ENCODE measurements at places on chromosomes 4 and X.

- no peak for DNase-seq
These were observed 31.4 kb upstream of the ADH1C start for GRCh38 chr4:99383833-99384392.

DNA sequence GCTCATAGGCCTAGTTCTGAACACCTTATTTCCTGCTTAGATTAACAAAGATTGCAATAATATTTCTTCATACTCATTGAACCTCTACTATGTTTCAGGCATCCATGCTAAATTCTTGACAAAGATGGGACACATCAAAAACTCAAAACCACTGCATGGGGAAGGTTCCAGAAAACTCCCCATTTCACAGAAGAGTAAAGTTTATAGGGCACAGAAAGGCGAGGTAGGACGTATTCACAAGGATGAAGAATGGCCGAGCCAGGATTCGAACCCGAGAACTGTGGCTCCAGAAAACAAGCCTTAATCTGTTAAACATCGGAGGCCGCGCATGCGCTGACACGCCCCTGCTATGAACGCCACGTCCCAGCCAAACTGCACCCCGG is 688 bp downstream of the UXT start:
- DNase-seq, result no peak

DNA sequence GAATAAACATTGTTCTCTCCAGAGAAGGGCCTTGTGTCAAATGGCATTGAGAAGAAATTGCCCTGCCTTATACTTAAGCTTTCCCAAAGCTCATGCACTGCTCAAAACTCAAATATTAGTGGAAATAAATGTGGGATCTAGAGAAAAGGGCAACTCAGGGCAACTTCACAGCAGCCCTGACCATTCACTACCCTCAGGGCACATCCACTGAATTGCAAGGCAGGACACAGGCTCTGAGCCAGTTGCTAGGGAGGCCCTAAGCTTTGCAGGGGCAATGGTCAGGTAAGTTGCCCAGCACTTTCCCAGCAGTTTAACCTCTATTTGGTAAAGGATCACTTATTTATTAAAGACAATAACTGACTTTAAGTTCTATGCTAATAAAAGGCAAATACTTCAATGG is 255.3 kb upstream of the TEX13A start:
- no peak for DNase-seq

DNA sequence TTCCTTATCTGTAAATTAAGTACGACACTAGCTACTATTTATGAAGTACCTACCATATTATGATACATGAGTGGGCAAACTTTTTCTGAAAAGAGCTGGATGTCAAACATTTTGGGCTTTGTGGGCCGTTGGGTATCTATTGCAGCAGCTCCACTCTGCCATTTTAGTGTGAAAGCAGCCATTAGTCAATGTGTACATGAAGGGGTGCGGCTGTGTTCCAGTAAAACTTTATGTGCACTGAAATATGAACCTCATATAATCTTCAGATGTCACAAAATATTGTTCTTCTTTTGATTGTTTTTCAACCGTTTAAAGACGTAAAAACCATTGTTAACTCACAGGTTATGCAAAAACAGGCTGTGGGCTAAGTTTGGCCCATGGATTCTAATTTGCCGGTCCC is 14.1 kb downstream of the PRPS2 start:
- no peak for DNase-seq

DNA sequence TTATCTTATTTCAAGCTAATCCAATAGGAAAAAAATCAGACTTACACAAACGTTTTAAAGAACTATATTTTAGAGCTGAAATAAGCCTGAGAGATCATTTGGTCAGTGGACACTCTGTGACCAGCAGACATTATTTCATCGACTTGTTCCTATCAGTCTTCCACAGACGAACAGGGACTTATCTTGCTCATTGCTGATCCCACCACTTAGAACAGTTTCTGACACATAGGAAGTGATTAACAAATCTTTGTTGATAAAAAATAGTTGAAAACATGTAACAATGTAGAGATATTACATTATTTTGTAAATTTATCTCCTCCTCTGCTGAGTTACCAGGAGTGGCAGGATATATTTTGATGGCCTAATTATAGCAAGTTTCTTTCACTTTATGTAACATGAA is 65.8 kb downstream of the TAPT1 start:
- DNase-seq, result peak; percentile 7

DNA sequence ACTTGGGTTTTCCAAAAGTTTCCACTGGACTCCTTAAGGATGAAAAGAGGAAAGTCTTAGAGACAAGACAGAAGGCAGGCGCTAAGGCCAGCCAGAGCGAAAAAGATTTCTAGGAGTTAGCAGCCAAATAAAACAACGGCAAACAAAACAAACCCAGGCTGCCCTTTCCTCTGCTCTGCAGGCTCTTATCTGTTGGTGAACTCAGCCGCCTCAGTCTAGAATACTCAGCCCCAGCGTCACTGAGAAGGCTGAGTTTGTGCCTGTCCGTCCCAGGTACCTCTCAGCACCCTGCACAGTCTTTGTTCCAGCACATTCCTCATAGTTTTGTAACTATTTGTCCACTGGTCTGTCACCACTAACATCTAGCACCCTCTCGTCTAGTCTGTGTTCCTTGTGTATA is 75.6 kb upstream of the FAM9C start:
- no peak for DNase-seq

- no peak for DNase-seq
These were observed 146.8 kb downstream of the SLC7A11 start for GRCh38 chr4:138095378-138095777.

- no peak for DNase-seq
These were observed 92.0 kb upstream of the CLCN4 start for GRCh38 chrX:10064736-10065135.

- no peak for DNase-seq
These were observed 252.6 kb downstream of the TENM3 start for GRCh38 chr4:182495645-182496385.

- no peak for DNase-seq
These were observed 54.5 kb downstream of the TAF1 start for GRCh38 chrX:71420686-71421085.

DNA sequence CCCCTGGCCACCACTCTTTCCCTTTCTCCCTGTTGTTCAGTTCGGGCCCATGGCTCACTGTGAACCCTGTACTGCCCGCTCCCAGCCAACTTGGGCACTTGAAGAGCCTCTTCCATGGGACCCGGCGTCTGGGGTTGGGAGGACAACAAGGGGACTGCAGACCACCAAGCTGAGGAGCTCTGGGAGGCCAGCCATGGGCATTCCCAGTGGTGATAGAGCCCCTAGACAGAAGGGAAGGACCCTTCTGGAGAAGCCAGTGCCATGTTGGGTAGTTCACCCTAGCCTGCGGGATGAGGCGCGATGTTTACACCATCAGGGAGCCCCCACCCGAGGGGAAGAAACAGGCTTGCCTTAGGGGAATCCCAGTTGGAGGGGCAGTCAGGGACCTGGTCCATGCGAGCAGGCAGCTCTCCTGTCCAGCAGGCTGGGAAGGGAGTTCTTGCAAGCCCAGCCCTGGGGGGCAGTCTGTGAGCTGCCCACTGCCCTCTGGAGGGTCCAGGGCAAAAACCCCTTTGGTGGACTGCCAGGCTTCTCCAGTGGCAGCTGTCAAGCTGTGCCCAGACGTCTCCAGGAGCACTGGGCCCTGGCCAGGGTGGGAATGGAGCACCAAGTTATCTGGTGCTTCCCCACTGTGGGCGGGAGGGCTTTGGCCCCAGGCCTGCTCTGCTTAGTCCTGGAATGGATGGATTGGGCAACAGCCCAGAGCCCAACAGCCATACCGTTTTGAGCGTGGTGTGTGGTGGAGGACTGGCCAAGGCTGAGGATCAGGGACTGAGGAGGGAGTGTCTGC is 23.7 kb upstream of the UBA1 start:
- no peak for DNase-seq

DNA sequence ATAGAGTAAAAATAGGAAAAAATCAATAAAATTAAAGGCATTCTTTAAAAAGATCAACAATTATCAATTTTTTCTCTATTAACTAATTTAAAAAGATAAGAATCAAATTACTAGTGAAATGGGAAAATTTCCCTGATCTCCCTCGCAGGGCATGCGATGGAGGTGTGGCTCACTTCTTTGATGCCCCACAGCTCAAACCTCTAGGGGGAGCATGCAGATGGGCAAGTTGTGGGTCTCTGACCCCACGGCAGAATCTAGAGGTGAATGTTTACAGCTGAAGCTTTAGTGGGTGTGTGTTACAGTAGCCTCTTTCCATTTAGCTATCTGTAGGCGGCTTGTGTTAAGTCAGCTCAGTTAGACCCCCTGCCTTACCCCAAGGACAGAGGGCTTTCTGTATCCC is 1348.8 kb downstream of the PCDH18 start:
- DNase-seq, result no peak

DNA sequence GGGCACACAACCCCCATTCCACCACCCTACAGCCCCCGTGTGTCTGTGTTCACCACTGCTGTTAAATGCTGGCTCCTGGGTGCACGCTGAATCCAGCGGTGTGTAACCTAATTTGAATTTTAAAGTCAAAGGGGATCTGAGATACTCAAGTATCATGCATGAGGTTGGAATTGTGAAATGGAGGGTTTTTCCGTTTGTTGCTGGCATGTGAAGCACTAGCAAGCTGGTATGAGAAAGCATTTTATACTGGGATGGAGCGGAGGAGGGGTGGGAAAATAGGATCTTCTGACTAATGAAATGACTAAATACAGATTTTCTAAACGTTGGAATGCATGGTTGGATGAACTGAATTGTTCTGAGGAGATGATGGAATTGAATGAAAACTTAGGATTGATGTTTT is 36.9 kb upstream of the FAT1 start:
- no peak for DNase-seq

- DNase-seq, result no peak
These were observed 31.5 kb downstream of the SEC24B start for GRCh38 chr4:109465069-109465468.

DNA sequence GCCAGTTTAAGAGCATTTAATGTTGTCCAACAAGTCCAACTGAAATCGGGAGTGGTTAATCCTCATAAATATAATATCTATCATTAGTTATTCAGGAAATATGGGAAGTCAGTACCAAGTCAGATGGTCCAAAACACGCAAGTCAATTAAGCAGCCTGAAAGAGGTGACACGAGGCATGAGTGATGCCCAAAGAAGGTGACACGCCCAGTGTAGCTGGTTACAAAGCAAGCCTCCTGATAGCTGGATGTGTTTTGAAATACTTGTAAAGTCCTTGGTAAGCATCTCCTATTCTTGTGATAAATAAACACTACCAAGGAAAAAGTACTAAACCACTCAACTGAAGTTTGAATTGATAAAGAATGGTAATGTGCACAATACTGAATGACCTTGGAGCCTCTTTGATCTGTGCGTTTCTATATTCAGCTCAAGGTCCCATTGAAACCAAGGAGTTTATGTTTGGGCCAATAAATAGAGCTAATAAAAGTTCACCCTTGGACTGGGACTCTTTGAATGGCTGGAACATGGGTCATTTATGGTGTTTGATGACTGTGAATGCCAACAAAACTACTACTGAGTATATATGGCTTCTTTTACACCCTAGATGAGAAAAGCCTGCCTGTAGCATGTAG is 93.2 kb upstream of the KLF3 start:
- DNase-seq, result no peak

GRCh38 chrX:150357790-150358189 is 5.3 kb upstream of the MAMLD1 start:
- no peak for DNase-seq

DNA sequence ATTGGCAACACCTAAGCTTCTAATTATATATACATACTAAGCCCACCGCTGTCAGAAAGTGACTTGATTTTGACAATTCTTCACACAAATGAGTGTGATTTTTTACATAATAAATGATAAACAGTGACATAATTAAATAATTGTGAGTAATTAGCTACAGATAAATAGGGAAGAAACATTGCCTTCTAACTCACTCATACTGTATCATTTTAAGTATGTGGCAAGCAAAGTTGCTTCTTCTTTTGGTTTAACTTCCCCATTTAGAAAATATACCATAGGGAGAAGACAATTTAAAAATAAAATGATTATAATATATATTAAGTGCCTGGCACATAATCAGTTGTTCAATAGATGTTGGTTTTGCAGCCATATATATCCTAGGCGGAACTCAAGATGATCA is 644.2 kb downstream of the FSTL5 start:
- DNase-seq, result no peak

DNA sequence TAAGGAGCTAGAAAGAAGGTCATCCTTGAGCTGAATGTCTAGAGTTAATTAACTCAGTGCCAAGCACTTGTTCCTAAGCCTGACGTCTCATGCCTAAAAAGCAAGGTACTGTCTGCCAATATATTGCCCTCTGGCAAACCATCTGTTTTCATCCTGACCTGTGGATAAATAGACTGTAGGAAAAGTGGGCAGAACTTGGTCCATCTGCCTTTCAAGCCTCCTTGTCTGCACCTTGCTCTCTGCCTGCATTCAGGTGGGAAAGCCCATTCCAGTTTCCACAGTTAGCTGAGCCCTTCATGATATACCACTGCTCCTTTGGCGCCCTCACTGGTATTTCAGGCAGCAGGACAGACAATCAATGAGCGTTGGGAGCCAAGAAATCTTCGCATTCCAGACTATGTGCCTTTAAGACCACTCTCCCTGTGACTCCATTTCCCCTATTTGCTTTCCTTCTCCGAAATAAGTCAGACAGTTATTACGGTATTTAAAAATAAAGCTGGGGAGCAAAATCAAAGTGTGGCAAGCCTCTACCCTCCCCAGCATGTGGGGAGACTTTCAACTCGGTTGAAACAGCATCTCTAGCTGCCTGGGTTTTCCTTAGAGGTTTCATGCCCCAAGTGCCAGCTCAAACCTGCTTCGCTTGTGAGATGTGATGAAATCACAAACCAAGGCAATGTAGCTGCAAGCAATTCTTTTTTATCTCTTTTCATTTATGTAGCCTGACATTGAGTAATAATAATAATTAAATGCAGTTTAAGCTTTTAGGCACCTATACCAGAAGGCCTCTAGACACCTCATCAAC is 2.5 kb upstream of the CCDC149 start:
- no peak for DNase-seq

- peak; percentile 12 for DNase-seq
These were observed 545.2 kb downstream of the C4orf33 start for GRCh38 chr4:129641179-129641578.

DNA sequence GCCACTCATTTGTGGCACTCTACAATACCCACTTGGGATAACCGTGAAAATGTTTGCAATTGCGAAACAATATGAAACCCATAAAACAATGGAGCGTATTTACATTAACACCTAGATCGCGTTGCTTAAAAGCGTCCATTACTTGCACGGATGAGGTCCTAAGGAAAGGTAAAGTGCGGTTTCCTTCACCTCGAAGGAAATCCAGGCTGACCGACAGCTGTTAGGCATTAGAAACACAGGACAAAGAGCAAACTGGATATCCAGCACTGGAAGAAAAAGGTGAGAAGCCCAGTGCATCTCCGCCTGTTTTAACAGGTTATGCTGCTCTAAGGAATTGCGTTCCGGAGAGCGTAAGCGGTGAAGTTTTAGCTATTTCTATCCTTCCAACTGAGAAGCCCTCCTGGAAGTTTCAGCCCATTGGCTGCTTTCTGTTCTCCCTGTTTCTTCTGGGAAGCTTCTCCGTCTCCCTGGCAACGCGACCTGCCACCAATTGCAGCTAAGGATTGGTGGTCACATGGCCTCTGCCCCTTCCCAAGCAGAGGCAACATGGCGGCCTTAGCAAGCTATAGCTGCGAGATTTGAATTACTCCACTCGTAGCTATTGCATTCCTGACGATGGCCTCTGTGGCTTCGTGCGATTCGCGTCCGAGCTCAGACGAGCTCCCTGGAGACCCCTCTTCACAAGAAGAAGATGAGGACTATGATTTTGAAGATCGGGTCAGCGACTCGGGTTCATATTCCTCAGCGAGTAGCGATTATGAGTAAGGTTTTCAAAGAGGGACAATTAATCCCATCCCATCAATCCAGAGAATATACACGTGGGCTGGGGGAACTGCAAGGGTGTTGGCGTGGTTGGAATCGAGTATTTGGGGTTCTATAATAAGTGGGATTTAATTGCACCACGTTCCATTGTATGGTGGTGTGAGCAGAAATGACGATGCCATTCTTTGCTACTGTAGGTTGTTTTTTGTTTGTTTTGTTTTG is at the start of gene INTU:
Gene INTU (plus strand): TSS at position 538 of the 984 bp plus-strand sequence. CDS start 78 bp downstream, at position 616.
- peak; percentile 89 for DNase-seq

Measured in erythroblast (primary cell).